ENCODE measurements at places on chromosomes 4 and X.

- no peak overlapping the region for H3K4me3 ChIP-seq
- H3K27ac ChIP-seq = no peak overlapping the region
- DNase-seq = no peak
- no peaks in the 10 kb centered on the region for H3K4me1 ChIP-seq
These were observed 132.2 kb upstream of the KIT start for GRCh38 chr4:54525602-54526001.

DNA sequence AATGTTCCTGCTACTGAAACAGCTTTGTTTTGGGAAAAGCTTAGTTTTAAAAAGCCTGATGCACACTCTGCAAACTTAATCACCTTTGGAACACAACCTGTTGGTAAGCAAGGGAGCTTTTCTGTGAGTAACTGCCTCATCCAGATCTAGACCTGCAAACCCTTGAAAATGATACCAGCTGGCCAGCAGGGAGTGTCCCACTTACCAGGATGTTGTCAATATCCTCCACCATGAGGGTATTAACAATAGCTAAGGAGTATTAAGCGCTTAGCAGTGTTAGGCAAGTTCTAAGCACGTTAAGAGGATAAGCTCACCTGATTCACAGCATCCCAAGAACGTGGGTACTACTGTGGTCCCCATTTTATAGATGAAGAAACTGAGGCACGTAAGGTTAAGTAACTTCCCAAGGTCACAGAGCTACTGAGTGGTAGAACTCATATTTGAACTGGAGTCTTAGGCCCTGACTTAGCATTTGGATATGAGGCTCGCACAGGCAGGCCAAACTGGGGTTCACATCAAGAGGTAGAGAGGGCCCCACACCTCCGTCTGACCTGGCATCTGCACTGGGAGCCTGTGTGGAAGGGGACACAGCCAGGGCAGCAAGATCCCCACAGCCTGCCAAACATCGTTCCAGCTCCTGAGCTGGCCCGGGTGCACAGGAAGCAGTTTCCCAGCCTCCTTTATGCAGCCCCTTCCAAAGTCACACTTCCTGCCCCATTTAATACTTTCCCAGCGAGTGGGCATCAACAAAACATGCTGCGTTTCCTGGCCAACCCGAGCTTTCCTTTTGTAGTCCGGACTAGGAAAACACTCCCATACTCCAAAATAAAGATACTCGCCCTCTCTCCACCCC lies 32.7 kb downstream of the IRF2 start:
- H3K27ac ChIP-seq = no peak overlapping the region
- no peak overlapping the region for H3K4me3 ChIP-seq
- no peak for DNase-seq

DNA sequence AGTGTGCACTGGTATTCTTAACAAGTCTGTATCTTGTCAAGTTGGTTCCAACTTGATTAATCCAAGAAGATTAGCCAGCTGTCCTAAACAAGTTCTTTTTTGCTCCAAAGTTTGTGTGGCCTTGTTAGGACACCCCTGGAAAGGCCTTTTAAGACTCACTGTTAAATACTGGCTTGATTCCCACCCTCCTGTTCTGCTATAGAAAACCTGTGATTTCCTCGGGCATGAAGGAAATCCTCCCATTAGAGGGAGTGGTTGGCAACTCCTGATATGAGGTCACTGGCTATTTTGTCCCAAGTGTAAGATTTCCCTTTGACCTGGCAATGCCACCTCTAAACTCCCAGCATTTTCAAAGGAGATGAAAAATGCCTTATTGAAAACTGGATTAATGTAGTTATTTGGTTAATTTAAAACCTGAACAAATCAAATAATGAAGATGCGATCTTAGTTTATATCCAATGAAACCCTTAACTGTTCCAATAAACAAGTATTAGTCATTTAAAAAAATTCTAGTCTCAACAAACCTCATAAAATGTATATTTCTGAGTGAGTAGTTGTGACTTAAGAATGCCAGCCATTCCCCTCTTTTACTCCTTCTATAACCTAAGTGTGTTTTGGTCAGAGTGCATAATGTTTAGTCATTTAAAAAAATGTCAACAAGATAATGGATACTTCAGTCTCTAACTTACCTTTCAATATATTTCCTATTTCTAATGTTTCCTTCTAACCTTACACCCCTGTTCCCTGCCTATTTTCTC lies 94.4 kb downstream of the NPNT start:
- no peak overlapping the region for H3K4me3 ChIP-seq
- H3K36me3 ChIP-seq = no peaks in the 10 kb centered on the region
- H3K27ac ChIP-seq = no peak overlapping the region
- H3K27me3 ChIP-seq = no peaks in the 10 kb centered on the region

- no peaks in the 10 kb centered on the region for H3K27me3 ChIP-seq
- no peak overlapping the region for H3K27ac ChIP-seq
- no peak overlapping the region for H3K4me3 ChIP-seq
- DNase-seq = no peak
- no peaks in the 10 kb centered on the region for H3K36me3 ChIP-seq
These were observed 64.3 kb downstream of the SCML2 start for GRCh38 chrX:18290200-18290599.

DNA sequence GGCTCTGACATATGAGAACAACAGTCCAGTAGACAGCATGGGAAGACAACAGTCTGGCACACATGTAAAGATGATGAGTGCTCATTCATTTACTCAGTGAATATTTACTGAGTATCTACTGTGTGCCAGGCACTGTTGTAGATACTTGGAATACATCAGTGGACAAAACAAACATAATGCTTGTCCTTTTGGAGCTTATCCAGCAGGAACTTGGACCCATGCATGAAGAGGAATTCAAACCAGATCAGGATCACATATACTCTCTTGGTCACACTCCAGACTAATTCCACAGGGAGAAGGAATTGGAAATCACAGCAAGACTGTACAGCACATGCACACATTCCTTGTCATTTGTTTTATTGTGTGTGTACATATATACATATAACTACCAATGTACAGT lies 217.6 kb upstream of the TTC29 start:
- H3K27ac ChIP-seq = no peak overlapping the region
- DNase-seq = no peak
- H3K36me3 ChIP-seq = no peaks in the 10 kb centered on the region
- no peak overlapping the region for H3K4me3 ChIP-seq

DNA sequence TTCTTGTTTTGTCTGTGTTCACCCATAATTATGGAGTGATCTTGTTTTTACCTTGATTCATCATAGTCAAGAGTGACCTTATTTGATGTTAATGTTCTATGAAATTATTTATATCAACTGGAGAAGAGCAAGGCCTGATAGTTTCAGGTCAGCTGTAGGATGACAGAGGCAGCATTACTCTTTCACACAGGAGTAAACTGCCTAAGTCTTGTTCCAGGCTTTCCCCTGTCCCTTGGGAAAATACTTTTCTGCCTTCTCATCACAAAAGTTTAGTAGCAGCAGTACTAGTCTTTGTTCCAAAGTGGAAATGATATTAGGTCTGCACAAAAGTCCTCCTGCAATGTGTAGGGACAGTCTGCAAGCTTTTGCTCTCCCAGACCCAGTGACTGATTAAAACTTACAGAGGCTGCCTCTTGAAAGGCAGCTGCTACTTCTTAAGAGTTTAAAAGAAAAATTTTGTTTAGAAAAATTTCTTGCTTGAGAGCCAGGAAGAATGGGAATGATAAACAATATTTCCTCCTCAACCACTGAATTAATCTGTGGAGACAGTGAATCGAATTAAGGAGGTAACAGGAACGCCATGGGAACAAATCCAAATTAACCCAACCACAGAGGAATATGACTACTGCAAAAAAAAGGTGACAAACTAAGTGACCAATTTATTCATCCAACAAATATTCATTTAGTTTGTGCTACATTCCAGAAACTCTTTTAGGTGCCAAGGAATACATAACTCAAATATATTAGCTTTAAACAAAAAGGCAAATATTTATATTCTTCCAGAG lies 991.4 kb upstream of the PABPC4L start:
- no peaks in the 10 kb centered on the region for H3K27me3 ChIP-seq
- peaks cover 11% of the 10 kb centered on the region for H3K4me1 ChIP-seq
- DNase-seq = no peak
- no peak overlapping the region for H3K27ac ChIP-seq
- no peaks in the 10 kb centered on the region for H3K36me3 ChIP-seq

DNA sequence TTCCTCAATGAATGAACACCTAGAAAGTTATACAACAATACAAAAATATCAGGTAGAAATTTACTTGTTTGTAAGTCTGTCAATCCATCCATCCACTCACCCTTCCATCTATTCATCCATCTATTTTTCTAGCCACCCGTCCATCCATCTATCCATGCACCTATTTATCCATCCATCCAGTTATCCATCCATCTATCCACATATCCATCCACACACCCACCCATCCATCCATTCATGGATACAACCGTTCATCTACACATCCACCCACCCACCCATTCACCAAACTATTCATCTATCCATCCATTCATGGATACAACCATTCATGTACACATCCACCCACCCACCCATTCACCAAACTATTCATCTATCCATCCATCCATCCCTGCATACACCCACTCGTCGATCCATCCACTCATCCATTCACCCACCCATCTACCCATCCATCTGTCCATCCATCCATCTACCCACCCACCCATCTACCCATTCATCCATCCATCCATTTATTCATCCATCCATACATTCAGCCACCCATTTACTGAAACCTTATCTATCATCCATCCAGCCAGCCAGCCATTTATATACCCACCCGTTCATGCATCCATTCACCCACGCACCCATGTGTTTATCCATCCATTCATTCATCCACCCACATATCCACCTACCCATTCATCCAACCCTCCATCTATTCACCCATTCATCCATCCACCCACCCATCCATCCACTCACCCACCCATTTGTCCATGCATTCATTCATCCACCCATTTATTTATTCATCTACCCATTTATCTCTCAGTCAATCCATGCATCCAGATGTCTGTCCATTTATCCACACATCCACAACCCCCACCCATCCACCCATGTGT lies 10.4 kb upstream of the CD99 start:
- H3K4me1 ChIP-seq = no peaks in the 10 kb centered on the region
- no peaks in the 10 kb centered on the region for H3K36me3 ChIP-seq
- DNase-seq = no peak
- H3K4me3 ChIP-seq = no peak overlapping the region

DNA sequence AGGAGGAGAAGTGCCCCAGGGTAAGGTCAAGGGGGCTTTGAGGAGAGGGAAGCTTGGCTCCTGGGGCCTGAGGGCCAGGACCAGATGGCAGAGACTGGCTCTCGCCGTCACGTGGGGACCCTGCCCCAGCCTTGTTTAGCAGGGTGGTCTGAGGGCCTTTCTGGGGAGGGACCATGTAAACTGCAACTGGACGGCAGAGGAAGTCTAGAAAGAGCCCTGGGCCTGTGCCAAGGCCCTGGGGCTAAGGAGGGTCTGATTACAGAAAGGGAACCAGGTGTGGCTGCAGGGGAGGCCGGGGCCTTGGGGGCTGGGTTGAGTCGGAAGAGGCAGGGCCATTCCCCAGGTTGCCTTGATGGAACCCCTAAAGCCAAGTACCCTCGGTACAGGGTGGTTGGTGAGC lies 1.8 kb upstream of the HGFAC start:
- no peaks in the 10 kb centered on the region for H3K36me3 ChIP-seq
- H3K4me1 ChIP-seq = no peaks in the 10 kb centered on the region
- H3K4me3 ChIP-seq = no peak overlapping the region
- no peak overlapping the region for H3K27ac ChIP-seq

DNA sequence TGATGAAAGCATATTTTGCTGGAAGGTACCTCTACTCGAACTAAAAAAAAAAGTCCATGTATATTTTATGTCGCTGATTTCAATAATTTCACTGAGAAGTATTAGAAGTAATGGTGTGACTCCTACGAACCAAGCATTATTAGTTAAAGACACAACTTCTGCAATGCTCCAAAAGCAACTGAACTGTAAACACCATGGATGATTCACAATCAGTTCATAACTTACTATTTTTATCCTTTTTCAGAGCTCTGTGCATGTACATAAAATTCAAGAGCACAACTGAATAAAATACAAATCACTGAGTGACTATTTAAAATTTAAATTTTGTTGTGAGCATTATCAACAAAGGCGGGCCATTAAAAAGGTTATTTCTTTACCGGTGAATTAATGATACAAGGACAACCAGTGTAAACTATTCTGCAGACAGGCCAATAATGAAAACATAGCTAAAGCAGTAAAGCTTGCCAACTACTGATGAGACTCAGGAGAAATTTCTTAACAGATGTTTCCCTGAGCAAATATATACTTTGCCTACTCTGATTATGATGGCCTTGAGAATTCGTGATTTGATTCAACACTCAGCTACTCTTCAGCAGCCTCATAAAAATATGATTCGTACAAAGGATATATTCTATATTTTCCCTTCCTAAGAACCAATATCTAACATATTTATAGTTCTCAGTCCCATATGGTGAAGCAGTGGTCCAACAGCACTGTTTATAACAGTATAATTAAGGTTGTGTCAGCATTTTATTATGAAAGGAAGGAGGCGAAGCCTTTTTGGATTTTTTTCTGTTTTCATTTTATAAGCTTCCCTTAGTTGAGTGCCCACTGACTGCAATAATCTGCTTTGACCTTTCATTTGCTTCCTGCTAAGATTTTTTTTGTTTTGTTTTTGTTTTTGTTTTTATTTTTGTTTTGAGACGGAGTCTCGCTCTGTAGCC lies 62.8 kb upstream of the NEIL3 start:
- H3K4me3 ChIP-seq = no peak overlapping the region
- no peaks in the 10 kb centered on the region for H3K27me3 ChIP-seq
- no peaks in the 10 kb centered on the region for H3K36me3 ChIP-seq
- H3K4me1 ChIP-seq = no peaks in the 10 kb centered on the region

GRCh38 chr4:73539386-73539785 lies 57.8 kb downstream of the AFM start:
- no peak overlapping the region for H3K4me3 ChIP-seq
- H3K27ac ChIP-seq = no peak overlapping the region
- H3K27me3 ChIP-seq = no peaks in the 10 kb centered on the region
- no peaks in the 10 kb centered on the region for H3K4me1 ChIP-seq
- DNase-seq = no peak

- H3K27me3 ChIP-seq = no peaks in the 10 kb centered on the region
- H3K36me3 ChIP-seq = no peaks in the 10 kb centered on the region
- no peak within 1 kb of the TSS for H3K27ac ChIP-seq
- DNase-seq = no peak
- H3K4me3 ChIP-seq = no peak within 1 kb of the TSS
These were observed at the start of gene SPARCL1 for GRCh38 chr4:87529187-87529586. TSS of gene SPARCL1 (minus strand) at chr4:87529376. CDS start at chr4:87499574, 29,802 bp downstream.

DNA sequence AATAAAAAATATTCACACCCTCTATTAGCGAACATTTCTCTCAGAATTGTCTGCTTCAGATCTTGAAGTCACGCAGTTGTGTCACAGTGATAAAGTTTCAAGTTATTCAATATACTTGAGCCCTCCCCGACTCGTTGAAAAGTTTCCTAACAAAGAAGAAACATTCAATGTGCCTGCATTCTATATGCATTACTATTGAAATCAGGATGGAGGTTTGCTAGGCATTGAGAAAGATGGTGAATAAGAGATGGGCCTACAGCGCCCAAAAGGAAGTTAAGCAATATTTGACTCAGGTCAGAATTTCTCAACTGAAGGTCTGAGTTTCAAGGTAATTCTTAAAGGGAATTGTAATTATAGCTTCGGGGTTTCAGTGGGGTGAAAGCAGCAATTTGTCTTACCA lies 6.1 kb downstream of the TCEANC start:
- peak; percentile 59 for DNase-seq
- H3K27me3 ChIP-seq = no peaks in the 10 kb centered on the region
- peaks cover 19% of the 10 kb centered on the region for H3K36me3 ChIP-seq
- peak overlapping the region; percentile 8 for H3K4me3 ChIP-seq
